ENCODE measurements at places on chromosomes 6 and 20.
A peak's percentile ranks its signal among the peaks of the same experiment; 100 is the strongest.

DNA sequence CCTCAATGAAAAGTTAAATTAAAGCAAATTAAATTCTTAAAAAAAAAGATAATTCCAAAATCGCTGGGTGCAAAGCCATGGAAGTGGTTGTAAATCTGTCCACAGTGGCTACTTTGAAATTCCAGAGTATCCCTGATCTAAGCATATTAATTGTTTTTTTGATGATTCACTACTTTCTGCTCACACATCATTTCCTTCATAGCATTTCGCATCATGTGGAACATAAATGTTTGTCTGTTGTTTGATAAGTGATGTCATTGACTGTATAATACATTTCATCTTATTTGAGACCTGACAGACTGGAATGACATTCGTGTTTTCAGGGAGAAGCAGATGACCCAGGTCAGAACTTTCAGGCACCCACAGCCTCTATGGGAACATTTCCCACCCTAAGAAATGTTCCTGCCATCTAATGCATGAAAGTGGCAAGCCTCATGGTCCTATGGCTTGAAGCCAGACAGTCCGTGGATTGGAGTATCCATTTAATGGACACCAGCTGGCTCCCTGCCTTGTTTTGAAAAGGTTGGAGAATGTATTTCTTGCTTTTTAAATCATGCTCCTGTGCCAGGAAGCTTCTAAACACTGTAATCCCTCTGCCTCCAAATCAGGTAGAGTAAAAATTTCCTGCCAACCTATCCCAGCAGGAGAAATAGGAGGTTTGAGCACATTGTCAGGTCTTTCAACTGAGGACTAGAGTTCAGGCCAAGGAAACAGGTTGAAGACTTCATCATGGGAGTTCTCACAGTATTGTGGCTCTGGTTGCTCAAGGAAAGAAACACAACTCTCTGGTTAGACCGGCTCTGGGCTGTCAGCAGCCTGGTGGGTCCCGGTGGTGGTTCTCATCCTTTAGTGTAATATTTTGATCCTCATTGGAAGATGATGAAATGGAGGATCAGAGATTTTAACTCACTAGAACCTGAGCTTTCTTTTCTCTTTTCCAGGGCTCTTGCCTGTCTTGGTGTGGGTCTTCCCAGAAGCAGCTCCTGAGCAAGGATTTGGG lies 157.9 kb downstream of the SLC24A3 start:
- no peak for DNase-seq

DNA sequence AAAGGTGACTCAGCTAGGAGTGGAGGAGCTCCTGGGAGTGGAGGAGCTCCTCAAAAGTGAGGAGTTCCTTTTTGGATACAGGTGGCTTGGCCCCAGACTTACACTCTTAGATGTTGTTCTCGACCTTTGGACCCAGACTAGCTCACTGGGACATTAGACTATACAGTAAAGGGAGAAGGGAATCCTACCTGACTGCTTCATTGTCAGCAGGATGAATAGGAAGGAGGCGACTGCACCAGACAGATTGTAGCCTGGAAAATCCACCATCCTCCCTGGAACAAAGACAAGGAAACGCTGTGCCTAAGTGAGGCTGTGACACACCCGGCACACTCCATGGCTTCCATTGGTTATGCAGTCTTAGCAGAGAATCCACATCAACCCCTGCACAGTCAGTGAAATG lies at the start of gene BTNL2:
TSS of gene BTNL2 (minus strand) at position 325 of the 400 bp plus-strand sequence. CDS start at position 267, 58 bp downstream.
- no peak for DNase-seq

- no peak for DNase-seq
Measured at GRCh38 chr6:154991207-154991606, 3.9 kb upstream of the TIAM2 start.

DNA sequence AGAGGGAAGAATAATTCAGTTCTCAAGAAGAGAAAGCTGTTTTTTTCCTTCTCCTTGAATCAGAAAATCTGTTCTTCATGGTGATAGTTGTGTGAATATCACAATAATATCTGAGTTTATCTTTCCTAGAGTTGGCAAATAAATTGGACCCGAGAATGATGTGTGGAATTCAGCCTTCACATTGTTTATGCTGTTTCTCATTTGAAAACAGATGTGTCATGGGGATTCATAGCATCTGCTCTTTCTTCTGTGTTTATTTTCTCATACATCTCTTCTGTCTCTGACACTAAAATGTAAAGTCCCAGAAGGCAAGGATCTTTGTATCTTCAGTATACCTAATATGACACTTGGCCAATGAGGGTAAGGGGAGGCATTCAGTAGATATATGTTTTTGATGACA lies 103.6 kb upstream of the SGK1 start:
- DNase-seq = no peak

- no peak for DNase-seq
Measured at GRCh38 chr6:145270464-145270863, 464.9 kb downstream of the EPM2A start.

DNA sequence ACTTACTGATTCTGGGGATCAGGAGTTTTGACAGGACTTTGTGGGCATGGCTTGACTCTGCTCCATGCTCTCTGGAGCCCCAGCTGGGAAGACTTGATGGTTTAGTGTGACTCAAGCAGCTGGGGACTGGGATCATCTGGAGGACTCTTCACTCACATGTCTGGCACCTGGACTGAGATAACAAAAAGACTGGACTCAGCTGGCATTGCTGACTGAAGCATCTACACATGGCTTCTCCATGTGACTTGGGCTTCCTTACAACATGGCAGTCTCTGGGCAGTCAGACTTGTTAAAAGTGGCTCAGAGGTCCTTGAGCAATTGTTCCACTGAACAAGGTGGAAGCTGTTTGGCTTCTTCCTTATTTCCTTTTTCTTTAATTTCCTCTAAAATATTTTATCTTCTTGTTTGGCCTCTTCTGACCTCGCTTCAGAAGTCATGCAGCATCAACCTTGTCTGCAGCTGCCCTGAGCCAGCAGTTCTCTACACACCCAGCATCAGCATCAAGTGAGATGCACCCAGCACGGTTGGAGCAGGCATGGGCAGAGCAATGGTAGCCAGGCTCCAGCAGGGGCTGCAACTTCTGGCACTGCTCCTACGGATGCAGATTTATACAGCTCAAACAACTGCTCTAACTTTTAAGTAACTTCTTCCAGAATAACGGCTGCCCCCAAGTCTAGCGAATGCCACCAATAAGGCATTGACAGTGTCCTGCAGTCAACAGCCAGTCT lies 5.6 kb upstream of the HM13 start:
- DNase-seq = no peak

DNA sequence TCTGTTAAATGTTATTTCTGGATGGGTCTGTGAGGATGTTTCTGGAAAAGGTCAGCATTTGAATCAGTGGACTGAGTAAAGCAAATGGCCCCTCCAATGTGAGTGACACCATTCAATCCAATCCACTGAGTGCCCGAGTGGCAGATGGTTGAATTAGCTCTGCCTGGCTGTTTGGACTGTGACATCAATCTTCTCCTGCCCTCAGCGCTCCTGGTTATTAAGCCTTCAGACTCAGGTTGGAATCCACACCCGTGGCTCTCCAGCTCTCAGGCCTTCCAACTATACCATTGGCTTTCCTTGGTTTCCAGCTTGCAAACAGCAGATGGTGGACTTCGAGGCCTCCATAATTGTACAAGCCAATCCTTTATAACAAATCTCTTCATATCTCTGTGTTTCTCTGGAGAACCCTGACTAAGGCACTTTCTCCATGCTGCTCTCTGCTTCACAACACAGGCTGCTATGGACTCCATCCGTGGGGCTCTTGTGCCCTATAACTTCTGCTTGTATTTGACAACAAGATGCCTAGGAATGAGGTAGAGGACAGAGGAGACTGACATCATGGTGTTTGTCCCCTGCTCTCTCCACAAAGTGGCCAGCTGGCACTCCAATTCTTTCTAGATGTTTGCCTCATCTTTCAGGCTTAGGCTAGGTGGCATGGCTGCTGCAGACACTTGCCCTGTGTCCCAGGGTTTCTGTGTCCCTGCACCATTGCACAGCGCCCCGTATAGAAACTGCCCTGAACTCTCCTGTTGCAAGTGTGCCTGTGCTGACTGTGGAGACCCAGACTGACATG lies 4.8 kb upstream of the CSTL1 start:
- DNase-seq = no peak

- no peak for DNase-seq
Measured at GRCh38 chr20:41174782-41175181, 37.4 kb downstream of the PLCG1 start.

GRCh38 chr20:654417-654750 lies 1.4 kb upstream of the SRXN1 start:
- DNase-seq = no peak

GRCh38 chr6:52419809-52420667 lies at the start of gene EFHC1:
EFHC1 (plus strand) TSS chr6:52420342; CDS start chr6:52420411, 69 bp downstream.
- peak; percentile 97 for DNase-seq

GRCh38 chr6:87431263-87431662 lies 23.5 kb downstream of the CFAP206 start:
- DNase-seq = no peak

- no peak for DNase-seq
Measured at GRCh38 chr6:2129182-2129621, 116.2 kb downstream of the GMDS start.

Measured in neural crest cell (in vitro differentiated cells).